Common myeloid progenitor, CD34-positive (primary cell): ENCODE measurements at places on chromosomes 16 and 17.

GRCh38 chr17:32486701-32487472 is at the start of gene CDK5R1:
Gene CDK5R1, plus strand, starts transcription at chr17:32486993. Its CDS starts 628 bp downstream, at chr17:32487621.
- peak; percentile 66 for DNase-seq

DNA sequence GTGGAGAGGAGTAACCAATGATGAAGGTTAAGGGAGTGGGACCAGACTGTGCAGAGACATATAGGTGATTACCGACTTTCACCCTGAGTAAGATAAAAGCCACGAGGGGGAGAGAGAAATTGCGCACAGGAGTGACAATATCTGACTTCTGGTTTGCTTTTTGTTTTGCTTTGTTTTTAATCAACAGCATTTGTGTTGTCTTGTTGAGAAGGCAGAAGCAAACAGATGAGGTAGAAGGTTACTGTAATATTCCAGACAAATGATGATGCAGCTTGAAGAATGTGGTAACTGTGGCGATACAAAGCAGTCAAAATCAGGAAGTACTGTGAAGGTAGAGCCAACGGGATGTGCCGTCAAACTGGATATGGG is 7.5 kb downstream of the PELP1 start:
- peak; percentile 53 for DNase-seq

DNA sequence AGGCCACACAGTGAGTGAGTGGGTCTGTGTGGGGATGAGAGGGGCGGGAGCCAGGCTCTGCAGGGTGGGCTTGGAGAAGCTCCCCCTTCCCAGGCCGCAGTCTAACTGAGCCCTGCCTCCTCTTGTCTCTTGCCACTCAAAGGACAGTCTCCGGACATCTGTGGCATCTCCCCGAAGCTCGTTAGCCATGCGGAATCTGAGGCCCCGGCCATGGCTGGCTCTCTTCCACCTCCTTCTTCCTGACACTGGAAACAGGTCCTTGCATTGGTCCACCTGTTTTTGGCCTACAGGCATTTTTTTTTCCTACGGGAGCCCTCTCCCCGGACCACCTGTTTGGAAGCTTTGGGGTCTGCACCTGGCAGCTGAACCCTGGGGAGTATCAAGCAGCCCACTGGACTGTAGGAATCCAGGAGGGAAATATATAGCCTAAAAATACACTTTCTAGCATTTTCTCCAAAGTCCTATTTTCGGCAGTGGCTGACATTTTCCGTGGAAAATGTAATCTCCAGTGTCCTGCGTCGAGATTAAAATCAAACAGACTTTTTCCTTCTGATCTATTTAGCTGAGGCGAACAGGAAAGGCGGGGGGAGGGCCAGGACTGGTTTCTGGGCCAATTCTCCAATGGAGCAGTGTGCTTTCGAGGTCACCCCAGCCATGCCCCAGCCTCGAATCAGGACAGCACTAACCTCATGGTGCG is 9.1 kb downstream of the ATP2A3 start:
- no peak for DNase-seq

- DNase-seq: no peak
Observed at GRCh38 chr16:2977440-2977839, 2.8 kb downstream of the PKMYT1 start.

DNA sequence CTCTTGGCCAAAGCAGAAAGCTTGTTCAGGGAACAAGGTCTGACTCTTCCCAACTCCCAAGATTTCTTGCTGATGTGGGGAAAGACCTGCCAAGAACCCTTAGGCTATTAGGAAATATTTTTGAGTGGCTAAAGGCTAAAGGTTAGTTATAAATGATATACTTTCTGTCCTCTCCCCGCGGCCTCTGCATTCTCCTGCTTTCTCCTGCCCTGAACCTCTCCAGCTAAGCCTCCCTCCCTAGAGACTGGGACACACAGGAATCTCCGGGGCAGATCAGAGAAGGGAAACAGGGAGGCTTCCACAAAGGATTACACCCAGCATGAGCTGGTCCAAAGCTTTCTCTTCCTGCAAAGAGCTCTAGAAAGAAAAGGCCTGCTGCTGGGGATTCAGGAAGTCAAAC is 2.3 kb downstream of the SLC43A2 start:
- DNase-seq: no peak

GRCh38 chr16:62149631-62150030 is 113.4 kb upstream of the CDH8 start:
- DNase-seq: no peak

DNA sequence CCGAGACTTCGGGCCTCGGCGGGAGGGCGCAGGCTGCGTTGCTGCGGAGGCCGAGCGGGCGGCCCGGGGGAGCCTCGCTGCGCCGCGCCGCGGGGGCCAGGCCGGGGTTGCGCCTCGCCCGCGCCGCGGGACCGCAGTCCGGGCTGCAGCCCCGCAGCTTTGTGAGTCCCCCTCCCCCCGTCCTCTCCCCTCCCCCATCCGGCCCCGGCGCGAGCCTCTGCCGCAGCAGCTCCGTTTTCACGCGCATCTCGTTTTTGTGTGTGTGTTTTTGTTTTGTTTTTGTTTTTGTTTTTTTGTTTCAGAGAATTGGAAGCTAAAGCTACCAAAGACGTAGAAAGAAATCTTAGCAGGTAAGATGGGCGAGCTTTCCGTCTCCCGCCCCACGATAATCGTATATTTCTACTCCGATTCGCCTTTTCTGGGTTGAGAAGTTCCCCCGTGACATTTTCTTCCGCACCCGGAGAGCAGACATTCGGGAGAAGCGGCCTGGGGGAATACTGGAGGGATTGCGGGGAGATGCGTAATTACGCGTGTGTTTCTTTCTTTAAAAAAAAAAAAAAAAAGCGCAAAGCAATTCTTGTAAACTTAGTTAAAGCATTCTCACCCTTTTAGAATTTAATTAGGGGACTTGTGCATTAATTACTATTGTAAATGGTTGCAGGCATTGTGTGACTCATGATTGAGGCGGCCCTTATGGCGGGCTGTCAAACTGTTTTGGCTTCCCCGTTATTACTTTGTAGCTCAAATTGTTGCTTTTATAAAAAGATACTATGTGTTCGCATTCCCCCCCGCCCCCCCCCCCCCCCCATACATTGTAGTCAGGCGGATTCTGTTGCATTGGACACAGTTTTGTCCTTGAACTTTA is 732 bp downstream of the TNRC6A start:
- DNase-seq: peak; percentile 22

- DNase-seq: no peak
Observed at GRCh38 chr17:62675701-62676100, 48.2 kb downstream of the MRC2 start.

DNA sequence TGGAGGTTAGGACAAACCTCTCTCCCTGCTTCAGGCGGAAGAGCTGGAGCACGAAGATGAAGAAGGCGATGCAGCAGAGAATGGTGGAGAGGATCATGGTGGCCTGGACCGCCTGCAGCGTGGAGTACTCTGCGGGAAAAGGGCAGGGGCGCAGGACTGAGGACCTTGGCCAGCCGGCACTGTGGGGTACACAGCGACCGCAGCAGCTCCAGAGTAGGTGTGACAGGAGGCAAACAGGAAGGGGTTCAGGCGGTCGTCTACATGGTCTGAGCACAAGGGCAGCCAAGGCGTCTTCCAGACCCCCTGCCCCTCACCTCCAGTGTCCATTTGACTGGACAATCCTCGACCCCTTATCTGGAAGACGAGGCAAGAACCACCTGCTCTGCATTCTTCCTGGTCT is 42.5 kb downstream of the EMP2 start:
- no peak for DNase-seq

- no peak for DNase-seq
Observed at GRCh38 chr16:56373003-56373402, 52.3 kb downstream of the AMFR start.

GRCh38 chr17:74784125-74784810 is 8.1 kb upstream of the NAT9 start:
- peak; percentile 70 for DNase-seq

DNA sequence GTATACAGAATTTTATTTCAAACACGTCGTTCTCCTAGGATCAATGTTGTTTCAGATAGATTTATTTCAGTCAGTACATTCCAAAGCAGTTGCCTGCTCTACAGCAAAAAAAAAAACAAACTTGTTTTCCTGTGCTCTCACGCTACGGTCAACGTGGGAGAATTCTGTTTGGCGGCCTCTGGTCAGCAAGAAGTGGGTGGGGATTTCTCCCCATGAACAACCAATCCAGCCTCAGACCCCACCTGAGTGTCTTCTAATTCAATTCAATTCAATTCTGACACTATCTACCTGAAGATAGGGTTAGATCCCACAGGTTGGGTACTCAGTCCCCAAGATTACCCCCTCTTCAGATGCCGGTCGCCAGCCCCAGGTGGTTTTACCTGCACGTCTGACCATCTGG is 22.1 kb downstream of the C17orf58 start:
- DNase-seq: no peak

DNA sequence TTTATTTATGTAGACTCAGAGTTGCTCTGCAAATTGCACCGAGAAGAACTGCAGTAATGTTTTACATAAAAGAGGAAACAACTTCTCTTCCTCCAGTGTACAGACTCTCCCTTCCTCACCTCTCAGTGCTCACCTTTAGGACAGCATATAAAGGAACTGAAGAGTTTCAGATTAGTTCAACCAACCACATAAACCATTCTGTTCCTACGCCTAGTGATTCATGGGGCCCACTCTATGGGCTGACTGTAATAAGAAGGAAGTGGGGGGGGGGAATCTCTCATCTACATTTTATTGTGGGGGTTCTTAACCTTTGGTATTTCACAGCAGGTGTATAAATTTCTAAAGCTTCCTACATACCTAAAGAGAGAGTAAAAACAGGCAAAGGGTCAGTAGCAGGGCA is 18.3 kb downstream of the ZSWIM7 start:
- DNase-seq: peak; percentile 63

DNA sequence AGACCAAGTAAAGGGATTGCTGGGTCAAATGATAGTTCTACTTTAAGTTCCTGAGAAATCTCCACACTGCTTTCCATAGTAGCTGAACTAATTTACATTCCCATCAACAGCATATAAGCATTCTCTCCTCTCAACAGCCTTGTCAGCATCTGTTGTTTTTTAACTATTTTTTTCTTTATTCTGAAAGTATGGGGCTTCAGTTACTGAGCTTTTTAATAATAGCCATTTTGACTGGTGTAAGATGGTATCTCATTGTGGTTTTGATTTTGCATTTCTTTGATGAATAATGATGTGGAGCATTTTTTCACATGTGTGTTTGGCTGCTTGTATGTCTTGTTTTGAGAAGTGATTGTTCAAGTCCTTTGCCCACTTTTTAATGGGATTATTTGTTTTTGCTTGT is 2.5 kb downstream of the KRTAP2-2 start:
- DNase-seq: no peak

- peak; percentile 47 for DNase-seq
Observed at GRCh38 chr16:49366669-49367068, 6.9 kb upstream of the C16orf78 start.

DNA sequence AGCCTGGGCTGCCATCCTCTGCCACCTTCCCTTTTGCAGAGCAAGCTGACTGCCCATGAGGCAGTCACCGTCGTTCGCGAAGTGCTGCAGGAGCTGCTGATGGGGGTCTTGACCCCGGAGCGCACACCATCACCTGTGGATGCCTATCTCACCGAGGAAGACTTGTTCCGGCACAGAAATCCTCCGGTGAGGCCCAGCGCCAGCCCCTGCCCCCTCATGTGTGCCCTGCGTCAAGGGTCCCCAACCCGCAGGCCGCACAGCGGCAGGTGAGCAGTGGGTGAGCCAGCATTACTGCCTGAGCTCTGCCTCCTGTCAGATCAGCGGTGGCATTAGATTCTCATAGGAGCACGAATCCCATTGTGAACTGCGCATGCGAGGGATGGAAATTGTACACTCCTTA is 7.7 kb upstream of the EPN3 start:
- DNase-seq: no peak

- DNase-seq: no peak
Observed at GRCh38 chr16:78405833-78406232, 306.4 kb downstream of the WWOX start.

DNA sequence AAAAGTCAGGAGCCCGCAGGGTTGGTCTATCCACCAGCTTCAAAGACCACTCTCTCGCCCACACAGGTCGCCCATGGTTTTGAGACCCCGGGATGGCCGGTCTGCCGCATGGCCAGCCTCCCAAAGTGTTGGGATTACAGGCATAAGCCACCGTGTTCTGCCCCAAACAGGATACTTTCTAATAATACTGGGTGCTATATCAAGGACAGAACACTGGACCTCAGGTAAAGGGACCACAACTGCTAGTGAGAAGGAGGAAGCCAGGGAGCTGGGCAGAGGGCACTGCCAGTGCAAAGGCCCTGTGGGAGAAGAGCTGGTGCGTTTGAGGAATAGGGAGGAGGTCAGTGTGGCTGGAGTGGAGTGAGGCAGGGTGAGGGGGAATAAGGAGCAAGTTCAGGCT is 34.1 kb downstream of the IL21R start:
- DNase-seq: no peak

- peak; percentile 61 for DNase-seq
Observed at GRCh38 chr16:84117494-84117843, 727 bp upstream of the MBTPS1 start.

DNA sequence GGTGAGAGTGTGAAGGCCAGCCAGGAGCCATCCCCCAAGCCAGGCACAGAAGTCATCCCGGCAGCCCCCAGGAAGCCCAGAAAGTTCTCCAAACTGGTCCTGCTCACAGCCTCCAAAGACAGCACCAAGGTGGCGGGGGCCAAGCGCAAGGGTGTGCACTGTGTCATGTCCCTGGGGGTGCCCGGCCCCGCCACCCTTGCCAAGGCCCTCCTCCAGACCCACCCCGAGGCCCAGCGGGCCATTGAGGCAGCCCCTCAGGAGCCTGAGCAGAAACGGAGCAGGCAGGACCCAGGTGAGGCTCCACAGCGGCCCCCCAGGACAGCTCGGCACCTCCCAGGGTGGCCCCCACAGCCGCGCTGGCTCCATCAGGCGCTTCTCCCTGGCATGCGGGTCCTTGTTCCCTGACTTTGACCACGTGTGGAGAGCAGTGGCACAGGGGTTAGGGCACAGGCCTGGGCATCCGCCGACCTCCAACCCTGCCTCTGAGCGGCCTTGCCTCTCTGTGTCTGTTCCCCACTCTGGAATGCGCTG is 13.5 kb downstream of the FLYWCH2 start:
- DNase-seq: no peak

DNA sequence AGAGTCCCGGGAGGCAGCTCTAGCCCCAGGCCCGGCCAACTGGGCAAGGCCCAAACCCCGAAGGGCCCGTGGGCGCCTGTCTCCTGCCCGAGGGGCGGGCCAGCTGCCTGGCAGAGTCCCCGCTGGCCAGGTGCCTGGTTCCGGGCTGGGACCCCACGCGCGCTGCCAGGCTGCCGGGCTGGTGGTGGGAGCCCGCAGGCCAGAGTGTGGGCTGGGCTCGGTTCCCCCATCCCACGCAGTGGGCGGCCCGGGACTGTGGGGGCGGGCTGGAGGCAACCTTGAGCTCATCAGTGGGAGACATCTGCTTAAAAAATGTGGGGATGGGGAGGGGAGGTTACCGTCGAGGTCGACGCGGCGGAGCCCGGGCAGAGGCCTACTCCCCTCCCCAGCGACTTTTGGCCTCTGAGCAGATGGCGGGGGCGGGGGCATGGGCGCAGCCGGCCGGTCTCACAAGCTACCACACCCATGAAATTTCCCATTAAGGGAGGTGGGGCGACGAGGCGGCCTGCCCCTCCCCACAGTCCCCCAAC is 176.4 kb upstream of the GSE1 start:
- DNase-seq: peak; percentile 46
